Stimulated activated CD8-positive, alpha-beta memory T cell treated with anti-CD3 and anti-CD28 coated beads, Interleukin-7, amount 100 ng/mL, for 48 hours (primary cell): ENCODE measurements at places on chromosomes 7 and 10.

- no peak for DNase-seq
Observed at GRCh38 chr10:93813507-93814465, 56.0 kb downstream of the LGI1 start.

GRCh38 chr10:77700086-77700485 lies 62.5 kb upstream of the KCNMA1 start:
- no peak for DNase-seq

- no peak for DNase-seq
Observed at GRCh38 chr7:112161253-112162141, 44.7 kb downstream of the DOCK4 start.

DNA sequence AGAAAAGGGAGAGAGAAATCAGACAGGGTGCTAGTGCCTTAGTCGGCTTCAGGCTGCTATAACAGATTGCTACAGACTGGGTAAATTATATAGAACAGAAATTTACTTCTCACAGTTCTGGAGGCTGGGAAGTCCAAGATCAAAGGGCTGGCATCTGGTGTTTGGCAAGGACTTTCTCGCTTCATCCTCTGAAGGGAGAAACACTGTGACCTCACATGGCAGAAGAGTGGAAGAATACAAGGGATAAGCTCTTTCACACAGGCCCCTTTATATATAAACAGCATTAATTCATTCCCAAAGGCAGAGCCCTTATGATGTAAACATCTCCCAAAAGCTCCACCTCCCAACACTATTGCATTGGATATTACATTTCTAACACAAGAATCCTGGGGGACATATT lies 235.5 kb upstream of the INHBA start:
- no peak for DNase-seq

DNA sequence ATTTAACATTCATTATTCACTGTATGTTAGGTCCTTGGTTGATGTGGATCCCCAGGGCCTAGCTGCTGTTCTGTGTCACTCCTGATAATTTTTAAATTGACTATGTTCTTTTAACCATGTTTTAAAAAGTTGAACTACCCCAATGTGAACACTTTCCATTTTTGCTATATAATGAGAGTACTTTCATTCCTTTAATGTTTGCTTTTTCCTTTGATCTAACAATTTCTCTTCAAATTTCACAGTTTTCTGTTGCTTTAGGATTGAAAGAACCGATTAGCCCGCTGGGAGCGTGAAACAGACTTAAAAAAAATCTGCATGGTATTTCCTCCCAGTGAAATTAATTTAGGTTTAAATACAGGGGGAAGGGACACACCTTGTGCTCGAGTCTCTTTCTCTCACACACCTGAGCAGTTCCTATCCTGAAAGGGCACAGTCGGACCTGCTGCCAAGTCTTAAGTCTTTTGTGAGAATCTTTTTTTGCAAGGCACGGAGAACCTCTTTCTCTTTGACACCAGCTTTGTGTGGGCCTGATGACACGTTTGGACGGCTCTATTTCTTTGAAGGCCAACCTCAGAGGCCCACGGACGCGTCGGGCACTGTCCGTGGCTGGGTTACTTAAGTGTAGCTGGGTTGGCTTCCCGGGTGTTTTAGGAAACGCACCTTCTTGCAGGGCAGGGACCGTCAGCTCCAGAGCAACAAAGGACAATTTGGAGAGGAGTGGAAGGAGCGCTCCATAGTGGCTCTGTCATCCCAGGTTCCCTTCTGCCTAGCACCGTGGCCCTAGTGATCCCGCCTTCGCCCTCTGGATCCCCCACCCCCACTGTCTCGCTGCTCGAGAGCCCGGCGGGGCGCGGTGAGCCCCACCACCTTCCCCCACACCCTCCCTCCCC lies 1.0 kb upstream of the CHN2 start:
- no peak for DNase-seq

DNA sequence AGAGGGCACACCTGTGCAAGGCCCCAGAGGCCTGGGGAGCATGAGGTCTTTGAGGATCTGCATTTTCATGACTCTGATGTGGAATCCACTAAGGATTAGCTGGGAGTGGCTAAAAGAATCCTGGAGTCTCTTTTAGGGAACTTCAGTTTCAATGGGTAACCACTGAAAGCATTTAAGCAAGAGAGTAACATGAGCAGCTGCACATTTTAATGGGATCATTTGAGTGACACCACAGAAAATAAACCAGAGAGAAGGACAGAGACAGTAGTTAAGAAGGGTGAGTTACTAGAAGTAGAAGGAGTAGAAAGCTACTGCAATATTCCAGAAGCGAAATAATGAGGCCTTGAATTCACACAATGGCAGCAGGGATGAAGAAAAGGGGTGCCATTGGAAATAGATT lies 5.2 kb downstream of the GOT1 start:
- DNase-seq = no peak

DNA sequence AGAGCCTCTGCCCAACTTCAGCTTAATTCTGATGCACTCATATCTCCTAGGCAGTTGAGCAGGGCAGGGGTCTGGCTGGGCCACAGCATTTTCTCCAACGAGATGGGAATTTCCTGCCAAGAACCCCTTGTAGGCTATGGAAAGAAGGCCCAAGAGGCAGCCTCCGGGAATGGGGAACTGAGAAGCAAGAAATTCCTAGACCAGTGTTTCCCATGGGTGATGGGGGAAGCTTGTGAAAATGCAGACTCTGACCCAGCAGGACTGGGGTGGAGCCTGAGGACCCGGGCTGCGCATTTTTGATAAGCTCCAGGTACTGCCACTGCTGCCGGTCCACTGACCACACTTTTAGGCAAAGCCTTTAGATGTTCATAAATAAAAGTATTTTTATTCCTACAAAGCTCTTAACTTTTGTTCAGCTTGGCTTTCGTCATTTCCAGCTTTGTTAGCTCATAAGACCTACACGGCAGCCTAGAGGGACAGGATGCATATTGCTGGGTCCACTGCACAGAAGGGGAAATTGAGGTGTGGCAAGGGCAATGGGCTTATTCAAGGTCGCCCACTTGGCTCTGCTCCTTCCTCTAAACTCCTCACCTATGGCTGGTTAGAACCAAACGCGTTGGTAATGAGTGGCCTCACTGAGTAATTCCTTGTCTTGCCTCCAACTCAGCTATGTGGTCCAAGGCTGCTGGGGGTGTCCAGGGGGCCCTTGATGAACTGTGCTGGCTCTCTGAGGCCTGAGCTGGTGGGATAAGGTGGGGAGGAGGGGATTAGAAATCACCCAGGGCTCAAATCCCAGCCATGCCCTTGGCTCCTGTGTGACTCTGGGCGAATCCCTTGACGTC lies 29.5 kb downstream of the ZCCHC24 start:
- no peak for DNase-seq

GRCh38 chr10:102741726-102742237 lies 2.0 kb upstream of the WBP1L start:
- DNase-seq = no peak

- no peak for DNase-seq
Observed at GRCh38 chr7:129494041-129494440, 8.3 kb upstream of the SMKR1 start.

DNA sequence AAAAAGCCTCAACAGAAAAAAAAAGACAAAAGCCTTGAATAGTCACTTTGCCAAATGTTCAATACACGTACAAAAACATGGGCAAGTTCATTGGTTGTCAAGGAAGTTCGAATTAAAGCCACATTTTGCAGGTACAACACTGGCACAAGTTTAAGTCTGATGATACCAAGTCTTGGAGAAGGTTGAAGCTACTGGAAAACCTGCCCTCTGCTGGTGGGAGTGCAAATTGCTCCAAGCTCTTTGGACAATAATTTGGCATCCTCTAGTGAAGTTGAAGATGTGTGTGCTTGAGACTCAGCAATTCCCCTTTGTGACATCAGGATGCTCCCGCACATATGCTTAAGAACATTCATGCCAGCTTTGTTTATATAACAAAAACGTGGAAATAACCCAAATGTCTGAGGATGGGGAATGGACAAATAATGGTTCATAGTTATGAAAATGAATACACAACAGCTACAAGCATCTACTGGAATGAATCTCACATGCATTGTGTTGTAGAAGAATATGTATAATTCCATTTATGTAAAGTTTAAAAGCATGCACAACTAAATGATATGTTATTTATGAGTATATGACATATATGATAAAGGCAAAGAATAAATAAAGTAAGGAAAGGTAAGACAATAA lies 120.0 kb upstream of the PLPP4 start:
- DNase-seq = peak; percentile 17

- no peak for DNase-seq
Observed at GRCh38 chr10:127585519-127586023, 36.5 kb downstream of the NPS start.

- peak; percentile 82 for DNase-seq
Observed at GRCh38 chr7:602341-603141, 82.9 kb upstream of the PDGFA start.

DNA sequence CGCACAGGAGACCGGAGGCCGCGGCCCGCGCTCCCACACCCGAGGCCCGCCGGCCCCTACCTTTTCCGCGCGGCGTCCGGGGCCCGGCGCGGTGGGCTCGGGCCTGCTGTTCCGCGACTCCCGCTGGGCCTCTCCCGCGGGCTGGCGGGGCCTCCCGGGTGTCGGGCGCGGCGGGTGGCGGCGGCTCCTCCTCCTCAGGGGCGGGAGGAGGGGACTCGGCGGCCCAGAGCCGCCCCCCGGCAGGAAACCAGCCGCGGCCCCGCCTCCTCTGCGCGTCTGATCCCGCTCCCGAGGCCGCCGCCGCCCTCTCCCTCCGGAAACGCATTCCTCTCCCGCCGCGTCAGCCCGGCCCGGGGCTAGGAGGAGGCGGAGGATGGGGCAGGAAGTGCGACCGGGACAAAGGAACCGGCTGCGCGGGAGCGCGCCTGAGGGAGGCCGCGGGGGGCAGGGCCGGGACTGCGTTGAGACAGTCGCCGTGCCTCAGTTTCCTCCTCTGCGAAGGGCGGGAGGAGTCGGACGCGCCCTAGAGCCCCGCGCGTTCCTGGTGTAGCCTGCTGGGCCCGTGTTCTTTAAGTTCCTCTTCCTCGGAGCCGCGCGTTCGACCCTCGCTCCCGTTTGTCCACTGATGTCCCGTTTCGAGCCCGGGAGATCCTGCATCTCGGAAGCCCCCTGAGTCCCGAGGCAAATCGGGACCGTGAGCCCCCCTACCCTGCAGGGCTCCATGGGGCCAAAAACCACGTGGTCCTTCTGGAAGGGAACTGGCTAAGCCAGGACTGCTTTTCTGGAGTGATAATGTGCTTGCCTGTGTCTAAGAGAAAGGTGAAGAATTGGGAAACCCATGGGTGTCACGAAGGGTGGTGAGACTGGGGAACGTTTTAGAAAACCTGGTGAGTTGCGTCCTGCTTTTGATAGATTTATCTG lies at the start of gene ITGB1:
Gene ITGB1, minus strand, starts transcription at position 146 of the 921 bp plus-strand sequence. CDS start 22,672 bp downstream, outside the sequence.
- peak; percentile 72 for DNase-seq

- DNase-seq = peak; percentile 26
Observed at GRCh38 chr10:84194424-84195043, at the start of gene CDHR1. Gene CDHR1, plus strand, starts transcription at chr10:84194537. Its CDS starts 224 bp downstream, at chr10:84194761.

GRCh38 chr10:11147722-11148121 lies 130.1 kb downstream of the CELF2 start:
- DNase-seq = no peak

DNA sequence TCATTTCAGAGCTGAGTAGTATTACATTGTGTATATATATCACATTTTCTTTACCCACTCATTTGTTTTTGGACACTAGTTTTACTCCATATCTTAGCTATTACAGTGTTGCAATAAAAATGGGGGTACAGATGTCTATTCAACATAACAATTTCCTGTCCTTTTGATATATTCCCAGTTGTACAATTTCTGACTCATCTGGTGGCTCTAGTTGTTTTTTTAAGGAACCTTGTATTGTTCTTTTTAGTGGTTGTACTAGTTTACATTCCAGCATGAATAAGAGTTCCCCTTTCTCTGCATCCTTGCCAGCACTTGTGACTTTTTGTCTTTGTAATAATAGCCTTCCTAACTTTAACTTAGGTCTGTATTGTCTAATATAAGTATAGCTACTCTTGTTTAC lies 739.9 kb downstream of the XPNPEP1 start:
- DNase-seq = no peak

GRCh38 chr7:2384354-2385243 lies 18.8 kb upstream of the CHST12 start:
- no peak for DNase-seq

GRCh38 chr10:12697764-12698163 lies 303.7 kb downstream of the CCDC3 start:
- no peak for DNase-seq

DNA sequence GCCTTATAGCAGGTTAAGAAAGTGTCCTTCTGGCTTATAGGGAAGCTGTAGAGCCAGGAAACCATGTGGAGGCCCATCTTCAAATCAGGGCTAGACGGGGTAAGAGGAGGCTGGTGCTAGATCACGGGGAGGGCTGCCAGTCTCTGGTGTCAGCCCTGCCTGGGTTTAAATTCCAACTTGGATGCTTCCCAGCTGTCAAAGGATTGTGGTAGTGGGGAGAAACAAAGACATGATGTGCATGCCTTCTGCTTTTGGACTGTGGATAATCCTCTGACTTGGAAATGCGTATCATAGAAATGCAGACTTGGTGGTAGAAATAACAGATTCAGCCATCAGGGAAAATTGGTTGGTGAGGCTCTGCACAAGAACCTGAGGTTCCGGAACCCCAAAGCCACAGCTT lies 325.6 kb downstream of the PHTF2 start:
- DNase-seq = no peak

DNA sequence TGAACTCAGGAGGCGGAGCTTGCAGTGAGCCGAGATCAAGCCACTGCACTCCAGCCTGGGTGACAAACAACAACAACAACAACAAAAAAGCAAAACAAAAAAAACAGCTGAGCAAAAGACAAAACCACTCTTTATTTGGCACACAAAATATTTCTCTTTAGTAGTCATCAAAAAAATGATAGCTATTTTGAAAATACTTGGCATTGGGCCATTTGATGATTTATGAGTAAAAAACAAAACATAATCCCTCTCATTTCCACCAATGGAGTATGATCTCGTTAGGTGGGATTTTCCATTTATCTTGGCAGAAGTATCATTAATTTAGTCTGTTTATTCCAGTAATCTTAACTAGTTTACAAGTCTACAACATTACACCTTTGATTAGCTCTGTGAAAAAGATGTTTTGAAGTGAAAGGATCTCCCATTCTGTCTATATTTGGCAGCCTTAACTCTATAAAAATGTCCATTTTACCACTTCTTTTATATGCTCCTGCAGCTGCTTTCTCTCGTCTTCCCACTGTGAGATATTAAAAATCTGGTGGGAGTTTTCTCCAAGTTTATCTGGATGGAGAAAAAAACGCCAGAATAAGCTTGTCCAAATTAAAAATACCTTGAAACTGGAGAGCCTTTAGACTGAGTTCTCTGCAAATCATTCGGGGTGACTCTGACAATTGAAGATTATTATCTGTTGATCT lies 58.8 kb upstream of the AGMO start:
- DNase-seq = no peak

GRCh38 chr7:134750083-134751062 lies 29.1 kb upstream of the CALD1 start:
- peak; percentile 48 for DNase-seq
